PC-9 (cell line): ENCODE measurements at places on chromosomes 6 and 20. TPM values are rescaled to one million over a fixed set of nuclear protein-coding genes. Genes with fewer than 3 reads are reported as not detected.

DNA sequence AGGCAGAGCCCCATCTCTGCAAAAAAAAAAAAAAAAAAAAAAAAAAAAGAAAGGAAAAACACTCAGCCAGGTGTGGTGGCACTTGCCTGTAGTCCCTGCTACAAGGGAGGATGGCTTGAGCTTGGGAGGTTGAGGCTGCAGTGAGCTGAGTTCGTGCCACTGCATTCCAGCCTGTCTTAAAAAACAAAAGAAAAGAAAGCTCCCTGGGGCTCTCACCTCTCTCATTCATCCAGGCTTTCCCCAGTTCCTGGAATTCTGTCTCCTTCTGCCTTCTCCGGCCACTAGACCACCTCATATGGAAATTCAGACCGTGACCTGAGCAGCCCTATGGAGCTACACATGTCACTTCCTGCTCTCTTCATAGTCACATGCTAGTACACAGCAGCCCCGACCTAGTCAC lies 101.1 kb upstream of the TAB2 start:
- DNase-seq, result no peak

DNA sequence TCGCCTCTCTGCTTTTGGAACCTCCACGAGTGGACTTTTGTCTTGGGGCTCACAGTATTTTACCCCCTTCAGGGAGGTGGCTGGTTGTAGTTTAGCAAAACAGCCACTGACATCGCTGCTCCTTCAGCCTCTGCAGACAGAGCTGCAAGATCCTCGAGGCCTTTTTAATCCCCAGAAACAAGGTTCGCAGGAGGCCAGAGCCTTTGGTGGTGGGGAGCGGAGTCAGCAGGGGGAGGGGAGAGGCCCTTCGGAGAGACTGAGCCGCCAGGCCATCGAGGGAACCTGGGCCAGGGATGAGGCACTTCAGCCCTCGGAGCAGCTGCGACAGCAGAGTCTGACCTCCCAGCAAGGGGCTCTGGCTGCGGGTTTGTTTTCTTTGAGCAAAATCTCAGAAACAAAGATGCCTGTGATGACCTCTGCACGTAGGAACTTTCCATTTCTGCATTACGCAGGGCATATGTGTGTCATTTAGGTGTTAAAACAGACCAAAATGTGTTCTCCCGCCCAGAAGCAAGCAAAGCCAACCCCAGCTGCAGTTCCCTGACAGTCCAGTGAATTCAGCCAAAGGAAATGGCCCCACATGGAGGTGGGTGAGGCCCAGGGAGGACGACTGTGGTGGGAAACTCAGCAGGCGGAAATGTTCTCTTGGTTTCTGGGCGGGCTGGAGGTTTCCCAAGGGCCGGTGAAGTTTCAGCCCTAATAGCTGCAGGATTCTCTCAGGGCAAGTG lies 171.2 kb upstream of the SULF2 start:
- no peak for DNase-seq

GRCh38 chr6:35093783-35094182 lies 47.4 kb downstream of the TCP11 start:
- no peak for DNase-seq

DNA sequence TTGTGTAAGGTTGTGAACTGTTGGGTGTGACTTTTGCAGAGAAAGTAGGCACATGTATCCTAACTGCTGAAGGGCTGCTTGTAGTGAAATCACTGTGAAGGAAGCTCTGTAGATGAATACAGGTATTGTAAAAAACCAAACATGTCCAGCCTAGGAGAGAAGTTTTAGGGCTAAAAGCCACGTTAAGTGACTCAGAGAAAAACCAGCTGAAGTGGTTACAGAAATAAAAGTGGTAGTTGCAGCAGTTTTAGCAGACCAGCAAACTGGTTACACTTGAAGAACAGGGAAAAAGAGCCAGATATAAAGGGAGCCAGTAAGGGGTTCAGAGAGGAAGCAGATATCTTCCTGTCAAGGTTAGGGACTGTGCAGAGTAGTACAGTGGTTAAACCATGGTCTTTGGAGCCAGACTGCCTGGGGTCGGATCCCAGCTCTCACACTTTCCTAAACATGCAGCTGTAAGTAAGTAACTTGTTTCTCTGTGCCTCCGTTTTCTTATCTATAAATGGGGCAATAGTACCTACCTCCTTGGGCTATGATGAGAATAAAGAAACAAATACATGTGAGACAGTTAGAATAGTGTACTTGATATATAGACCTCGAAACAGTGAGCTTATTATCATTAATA lies 33.8 kb upstream of the RNF8 start:
- DNase-seq, result peak; percentile 72

DNA sequence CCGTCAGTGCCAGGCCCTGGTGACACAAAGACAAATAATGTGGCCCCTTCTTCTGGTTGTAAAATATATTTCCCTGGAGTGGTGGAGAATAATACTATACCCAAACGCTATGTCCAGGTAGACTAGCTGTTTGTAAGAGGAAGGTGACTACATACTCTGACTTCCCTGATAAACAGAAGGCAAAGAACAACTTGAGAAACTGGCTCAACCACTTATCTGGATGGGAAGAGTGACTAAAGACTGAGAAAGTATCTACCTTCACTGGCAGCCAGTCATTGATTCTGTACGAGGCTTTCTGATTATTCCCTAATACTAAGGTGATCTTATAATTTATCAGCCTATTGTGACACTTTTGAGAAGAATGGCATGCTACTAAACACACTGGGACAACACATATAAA lies 569.7 kb downstream of the EPHA7 start:
- peak; percentile 38 for DNase-seq

GRCh38 chr20:51230727-51231126 lies 207.8 kb upstream of the KCNG1 start:
- DNase-seq, result no peak

DNA sequence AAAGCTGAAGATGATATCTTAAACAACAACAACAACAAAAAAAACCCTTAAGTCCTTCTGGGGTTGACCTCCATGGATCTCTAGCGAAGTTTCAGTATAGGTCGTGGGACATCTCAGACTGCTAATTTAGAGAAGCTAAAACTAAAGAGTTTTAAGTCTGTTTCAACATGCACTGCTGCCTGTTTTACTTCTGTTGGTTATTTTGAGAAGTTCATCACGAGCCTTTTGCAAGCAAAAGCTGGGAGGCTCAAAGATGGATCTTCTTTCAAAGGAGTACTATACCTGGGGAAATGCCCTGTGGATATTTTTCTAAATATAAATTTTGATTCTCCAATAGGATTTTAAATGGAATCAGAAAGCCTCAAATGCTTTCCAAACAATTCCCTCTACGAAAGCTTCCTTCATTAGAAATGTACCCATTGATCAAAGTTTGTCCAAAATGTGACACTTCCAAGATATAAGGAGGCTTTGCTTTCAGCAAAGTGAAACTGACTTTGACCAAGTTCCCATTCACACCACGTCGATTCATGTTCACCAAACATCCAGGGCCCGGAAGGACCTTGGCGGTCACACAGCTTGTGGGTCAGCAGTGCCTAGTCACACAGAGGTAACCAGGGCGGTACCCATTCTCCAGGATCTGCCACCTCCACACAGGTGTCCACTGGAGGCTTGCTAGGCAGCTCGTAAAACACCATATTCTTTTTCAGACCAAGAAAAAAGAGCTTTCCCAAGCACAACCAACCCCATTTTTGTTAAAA lies 94.7 kb upstream of the QKI start:
- no peak for DNase-seq

- DNase-seq, result no peak
These were observed 37.3 kb downstream of the ZNF217 start for GRCh38 chr20:53556267-53556897.

DNA sequence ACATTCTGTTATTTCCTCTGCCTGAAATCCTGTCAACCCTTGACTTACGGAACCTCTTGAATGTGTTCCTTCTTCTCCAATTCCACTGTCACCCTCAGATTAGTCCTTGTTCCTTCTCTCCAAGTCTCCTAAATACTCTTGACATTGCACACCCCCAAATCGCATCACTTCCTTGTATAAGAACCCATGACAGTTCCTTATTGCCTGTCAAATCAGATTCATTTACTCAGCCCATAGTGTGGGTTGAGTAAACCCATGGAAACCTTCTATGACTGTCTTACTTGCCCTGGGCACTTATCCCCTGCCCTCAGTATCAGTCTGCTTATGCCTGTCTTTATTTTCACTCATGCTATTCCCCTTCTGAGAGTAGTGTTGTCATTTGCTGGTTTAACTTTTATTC lies 40.5 kb downstream of the ARMC2 start:
- DNase-seq, result no peak

DNA sequence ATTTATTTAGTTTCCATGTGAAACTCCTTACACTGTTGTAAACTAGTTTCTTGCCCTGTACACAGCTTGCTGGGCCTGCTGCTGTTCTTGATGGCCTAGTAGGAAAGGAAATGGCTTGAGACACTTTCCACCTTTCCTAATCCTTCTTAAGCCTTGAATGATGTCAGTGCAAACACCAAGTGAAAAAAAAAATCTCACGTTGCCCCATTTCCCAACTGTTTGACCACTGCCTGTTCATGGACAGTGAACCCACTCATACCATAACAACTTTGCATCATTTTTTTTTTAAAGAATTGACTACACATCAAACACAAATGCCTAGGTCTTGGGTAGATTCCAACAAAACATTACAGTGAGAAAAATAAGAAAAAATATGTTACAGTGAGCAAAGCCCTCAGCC lies 653.6 kb upstream of the FLRT3 start:
- peak; percentile 54 for DNase-seq

DNA sequence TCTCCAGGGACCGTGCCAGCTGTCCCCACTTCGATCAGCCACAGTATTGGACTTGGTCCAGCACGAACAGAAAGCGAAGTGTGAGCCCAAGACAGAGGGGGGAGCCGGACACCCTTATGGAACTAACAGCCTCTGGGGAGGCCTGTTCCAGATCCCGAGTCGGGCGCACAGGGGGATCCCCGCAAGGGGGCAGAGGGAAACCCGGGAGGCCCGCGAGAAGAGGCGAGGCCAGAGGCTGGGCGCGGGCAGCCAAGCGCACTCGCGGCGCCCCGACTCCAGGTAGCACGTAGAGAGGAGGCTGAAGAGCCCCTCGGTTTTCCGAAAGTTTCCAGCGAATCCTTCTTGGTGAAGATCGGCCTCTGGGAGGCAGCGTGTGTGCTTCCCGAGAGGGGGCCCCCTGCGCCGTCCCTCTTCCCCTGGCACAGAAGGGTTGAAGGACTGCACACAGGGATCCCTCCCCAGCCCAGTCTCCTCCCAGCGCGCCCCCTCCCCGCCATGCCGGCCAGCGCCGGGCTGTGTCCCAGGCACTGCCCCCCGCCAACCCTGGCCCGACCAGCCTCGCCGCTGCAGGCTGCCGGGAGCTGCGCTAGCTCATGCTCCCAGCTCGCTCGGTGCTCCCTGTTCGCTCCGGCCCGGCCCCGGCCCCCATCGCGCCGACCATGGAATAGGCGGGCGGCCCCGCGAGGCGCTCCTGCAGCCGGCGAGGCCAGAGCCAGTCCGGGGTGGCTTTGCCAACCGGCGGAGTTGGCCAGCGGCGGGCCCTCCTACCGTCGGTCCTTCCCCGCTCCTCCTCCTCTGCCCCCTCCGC lies 577 bp upstream of the SLC24A3 start:
- DNase-seq, result no peak

BEND6 gene
- 4.1 and 5.7 TPM in 2 replicates for total RNA-seq

C6orf58 gene
- not detected in 2 replicates for total RNA-seq

AIG1 gene
- 37.7 and 46.6 TPM in 2 replicates for total RNA-seq

GMEB2 gene
- 18.9 and 19.3 TPM in 2 replicates for total RNA-seq

CCN6 gene
- not detected in 2 replicates for total RNA-seq

SLC32A1 gene
- not detected in 2 replicates for total RNA-seq

SGK2 gene
- total RNA-seq, result 3.1 and 3.7 TPM in 2 replicates

FAM209B gene
- not detected in 2 replicates for total RNA-seq

EEF1A2 gene
- total RNA-seq, result 75.2 and 90.2 TPM in 2 replicates

SLC22A2 gene
- not detected in 2 replicates for total RNA-seq
